HS-5 (cell line): ENCODE measurements at places on chromosomes 6 and 20.

- peak; percentile 99 for DNase-seq
Measured at GRCh38 chr6:26216359-26216885, 129.2 kb downstream of the HFE start.

DNA sequence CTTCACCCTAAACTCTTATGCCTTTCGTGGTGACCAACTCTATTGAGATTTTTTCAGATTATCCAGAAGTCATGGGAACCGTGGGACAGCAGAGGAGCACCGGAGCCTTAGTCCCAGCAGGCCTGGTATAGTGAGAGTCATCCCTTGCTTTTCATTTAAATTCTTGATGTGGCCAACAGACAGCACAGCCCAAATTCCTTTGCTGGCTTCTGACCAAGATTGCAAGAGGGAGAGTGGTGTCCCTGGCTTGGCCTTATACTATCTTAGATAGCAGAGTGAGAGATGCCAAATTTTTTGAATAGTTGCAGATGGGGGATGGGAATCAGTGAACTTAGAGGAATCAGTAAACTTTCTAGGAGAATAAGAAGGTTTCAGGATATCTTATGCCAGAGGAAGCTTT lies 7.8 kb downstream of the STX11 start:
- DNase-seq: peak; percentile 81

DNA sequence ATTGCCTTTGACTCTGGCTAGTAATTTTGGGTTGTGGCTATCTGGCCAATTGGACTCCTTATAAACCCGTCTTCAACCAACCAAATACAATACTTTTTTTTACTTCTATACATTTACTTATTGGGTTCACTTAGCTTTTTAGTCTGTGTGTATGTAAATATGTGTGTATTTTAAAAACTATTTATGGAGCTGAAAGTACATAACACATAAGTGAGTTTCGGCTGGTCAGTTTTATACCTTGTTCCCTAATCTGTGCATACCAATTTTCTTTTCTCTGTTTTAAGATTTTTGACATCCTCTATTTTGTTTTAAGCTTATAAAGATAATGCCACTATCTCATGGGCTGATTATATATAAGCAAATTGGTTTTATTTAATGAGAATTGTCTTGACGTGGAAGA lies 129.5 kb downstream of the LRRC1 start:
- DNase-seq: no peak

DNA sequence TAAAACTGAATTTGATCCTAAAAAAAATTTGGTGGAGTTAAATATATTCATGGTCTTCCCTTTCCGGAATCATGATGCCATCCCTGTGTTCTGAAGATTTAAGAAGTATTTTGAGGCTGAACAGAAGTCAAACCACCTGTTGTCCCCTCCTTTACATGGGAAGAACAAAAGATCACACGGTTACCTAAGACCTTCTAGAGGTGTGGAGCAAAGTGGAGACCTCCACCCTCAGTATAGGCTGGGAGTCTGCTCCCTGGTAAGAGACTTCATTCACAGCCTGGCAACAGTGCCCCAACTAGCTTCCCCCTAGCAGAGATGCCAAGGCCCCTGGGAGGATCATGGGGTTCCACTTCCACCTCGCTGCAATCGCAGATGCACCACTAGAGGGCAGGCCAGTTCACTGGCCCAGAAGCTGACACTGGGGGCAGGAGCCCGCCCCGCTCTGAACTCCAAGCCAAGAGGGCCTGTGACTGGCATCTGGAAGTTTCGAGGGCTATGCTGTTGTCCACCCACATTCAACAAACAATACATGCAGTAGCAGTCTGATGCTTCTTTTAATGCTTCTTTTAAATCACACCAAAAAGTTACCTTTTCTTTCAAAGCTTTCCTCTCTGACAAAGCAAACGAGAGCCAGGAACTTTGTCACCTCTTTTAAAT lies 19.5 kb upstream of the UBE2J1 start:
- no peak for DNase-seq

DNA sequence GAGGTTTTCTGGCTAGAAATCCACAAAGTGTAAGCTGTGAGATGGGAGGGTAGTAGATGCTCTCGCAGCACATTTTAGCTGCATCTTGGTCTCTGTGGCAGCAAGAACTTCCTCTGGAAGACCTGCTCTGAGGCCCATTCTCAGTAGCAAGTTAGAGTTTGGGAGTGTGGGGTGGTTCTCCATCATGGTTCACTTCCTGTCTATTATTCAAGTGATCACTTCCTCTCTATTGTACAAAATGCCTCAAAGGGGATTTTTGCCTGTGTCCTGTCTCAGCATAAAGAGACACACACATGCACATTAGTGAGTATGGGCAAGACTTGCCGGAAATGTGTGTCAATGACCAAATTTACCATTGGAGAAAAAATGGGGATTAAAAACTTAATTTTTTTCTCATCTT lies 42.5 kb downstream of the LYRM2 start:
- DNase-seq: no peak

DNA sequence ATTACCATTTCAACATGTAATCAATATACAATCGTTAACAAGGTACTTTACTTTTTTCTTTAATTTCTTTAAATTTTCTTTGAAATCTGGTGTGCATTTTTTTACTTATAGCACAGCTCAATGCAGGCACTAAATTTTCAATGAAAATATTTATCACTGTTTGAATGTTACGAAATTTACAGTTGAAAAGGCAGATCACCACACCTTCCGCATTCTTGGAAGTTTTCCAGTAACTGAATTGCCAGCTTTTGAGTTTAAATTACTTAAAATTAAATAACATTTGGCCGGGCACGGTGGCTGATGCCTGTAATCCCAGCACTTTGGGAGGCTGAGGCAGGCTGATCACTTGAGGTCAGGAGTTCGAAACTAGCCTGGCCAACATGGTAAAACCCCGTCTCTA lies 309.9 kb downstream of the BMP7 start:
- no peak for DNase-seq

DNA sequence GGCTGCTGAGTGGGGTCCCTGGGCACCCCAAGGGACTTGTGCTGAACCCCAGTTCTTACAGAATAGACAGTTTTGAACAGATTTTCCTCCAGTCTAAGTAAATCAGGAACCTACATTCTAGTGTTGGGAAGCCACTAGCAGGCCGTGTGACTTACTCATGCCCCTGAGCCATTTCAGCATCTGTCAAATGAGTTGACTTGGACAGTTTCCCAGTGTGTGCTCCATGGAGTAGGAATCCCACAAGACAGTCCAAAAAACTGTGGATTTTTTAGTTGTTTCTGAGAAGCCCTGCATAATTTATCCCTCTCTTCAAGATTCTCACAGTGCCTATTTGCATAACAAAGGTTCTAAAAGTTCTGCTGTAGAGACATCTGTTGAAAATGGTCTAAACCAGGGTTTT lies 2.1 kb downstream of the GABRR2 start:
- peak; percentile 69 for DNase-seq

GRCh38 chr20:57742507-57743181 lies 32.8 kb upstream of the PMEPA1 start:
- DNase-seq: no peak

DNA sequence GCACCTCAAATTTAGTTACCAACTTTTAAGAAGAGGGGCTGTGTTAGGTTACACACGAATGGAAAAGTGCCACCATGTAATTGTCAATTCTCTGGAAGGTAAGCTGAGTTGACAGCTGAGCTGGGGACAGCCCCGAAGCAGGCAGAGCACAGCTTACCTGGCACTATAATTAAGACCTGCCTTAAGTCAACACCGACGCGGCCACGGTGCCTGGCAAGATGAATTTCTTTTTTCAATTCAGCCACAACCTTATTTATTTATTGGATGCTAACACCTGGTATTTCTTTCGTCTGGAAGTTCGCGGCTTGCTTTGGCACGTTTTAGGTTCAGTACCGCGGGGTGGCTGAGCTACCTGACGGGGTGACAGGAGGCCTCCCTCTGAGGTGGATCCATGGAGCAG lies 40.6 kb upstream of the NFATC2 start:
- DNase-seq: no peak

GRCh38 chr6:43128926-43129325 lies 42.1 kb upstream of the SRF start:
- DNase-seq: no peak

- DNase-seq: no peak
Measured at GRCh38 chr6:97689078-97689754, 406.2 kb upstream of the MMS22L start.

DNA sequence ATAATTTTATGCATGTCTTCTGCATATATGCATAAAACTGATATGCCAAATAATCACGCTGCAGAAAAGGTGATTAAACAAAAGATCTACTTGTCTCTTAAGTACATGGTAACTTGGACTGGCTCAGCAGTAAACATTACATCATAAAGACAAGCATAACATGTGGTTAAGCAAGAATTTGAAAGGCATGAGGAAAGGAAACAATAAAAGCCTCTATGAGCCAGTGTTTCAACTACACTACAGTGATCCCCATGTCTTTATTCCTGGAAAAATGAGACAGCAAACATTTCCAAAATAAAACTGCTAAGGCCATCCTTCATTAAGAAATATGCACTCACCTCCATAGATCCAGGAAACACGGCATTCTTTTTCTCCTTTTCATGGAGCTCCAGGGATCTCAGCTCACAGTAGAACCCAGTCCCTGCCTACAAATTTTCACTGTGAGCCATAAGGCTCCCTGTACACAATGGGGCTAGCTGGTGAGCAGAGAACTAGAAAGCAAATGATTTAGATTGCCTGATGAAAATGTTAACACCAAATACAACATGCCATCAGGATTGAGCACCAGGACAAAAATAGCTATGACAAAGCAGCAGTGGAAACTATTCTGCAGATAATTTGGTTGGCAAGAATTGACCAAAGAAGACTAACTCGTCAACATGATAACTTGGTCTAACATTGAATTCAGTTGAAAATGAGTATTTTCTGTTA lies 156.1 kb downstream of the COL21A1 start:
- peak; percentile 54 for DNase-seq

DNA sequence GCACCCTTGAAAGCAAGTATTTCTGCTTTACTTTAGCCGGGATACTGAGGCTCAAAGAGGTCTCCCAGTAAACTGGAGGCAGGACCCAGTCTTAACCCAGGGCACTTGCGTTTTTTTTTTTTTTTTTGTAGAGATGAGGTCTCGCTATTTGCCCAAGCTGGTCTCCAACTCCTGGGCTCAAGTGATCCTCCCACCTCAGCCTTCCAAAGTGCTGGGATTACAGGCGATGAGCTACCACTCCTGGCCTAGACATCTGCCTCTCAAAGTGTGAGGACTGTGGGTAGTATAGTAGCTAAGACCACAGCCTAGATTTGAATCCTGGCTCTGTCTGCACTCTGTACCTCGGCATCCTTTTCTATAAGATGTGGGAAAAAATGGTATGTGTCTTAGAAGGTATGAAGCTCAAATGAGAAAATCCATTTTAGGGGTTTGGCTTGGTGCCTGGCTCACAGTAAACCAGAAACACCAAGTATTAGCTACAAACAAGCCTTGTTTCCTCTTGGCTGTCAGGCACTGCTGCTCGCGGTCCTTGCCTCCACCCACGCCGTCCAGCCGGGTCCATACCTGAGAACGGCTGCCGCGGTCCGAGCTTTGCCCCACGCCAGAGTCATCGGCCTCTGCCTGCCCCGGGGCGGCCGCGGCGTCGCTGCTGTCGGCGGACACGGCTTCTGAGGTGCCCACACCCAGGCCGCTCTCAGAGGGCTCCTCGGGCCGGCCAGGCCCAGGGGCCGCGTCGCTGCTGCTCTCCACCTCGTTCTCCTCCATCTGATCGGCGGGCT lies 1.2 kb downstream of the ZNF335 start:
- DNase-seq: no peak

DNA sequence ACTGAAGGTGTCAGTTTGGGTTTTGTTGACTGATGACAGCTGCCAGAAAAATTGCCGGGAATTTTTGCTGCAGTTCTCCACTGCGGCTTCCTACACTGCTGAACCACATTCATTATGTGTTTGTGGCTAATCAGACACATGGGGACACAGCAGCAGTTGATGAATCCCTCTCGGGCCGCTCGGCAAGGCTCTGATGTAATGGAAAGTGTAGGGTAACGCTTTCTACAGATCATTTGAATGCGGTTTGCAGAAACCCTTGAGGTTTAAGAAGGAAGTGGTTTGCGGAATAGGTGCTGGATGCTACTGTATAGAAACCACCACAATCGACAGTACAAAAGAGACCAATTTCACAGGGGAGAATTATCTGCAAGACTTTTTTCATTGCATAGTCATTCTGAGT lies 138.7 kb upstream of the SASH1 start:
- DNase-seq: no peak

DNA sequence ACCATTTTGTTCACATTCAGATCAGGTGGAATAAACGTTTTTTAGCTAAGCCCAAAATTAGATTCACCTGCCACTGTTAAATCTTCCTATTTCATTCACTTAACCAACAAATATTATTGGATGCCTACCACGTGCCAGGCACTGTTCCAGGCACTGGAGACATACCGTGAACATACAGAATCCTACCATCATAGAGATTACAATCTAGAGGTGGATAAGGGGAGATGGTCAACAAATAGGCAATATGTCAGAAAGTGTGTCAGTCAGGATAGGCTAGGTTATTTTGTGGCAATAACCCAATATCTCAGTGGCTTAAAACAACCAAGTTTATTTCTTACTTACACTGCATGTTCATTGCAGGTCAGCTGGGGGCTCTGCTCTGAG lies 58.7 kb upstream of the REV3L start:
- DNase-seq: no peak

DNA sequence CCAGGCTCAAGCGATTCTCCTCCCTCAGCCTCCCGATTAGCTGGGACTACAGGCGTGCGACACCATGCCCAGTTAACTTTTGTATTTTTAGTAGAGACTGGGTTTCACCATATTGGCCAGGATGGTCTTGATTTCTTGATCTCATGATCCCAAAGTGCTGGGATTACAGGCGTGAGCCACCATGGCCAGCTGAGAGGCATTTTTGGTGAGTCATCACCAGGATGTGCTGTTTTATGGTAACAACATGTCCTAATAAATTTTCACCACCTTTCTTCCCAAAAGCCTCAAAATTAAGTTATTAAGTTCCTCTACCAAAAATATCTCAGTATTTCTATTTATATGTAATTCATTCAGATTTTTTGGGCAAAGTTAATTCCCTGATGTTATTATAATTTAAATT lies 53.5 kb downstream of the COL21A1 start:
- DNase-seq: no peak

GRCh38 chr6:36142971-36143838 lies 12.9 kb downstream of the MAPK13 start:
- DNase-seq: no peak

GRCh38 chr6:131792091-131792496 lies 15.7 kb upstream of the ENPP1 start:
- DNase-seq: no peak

- DNase-seq: no peak
Measured at GRCh38 chr20:47360297-47361056, 4.0 kb upstream of the ZMYND8 start.

DNA sequence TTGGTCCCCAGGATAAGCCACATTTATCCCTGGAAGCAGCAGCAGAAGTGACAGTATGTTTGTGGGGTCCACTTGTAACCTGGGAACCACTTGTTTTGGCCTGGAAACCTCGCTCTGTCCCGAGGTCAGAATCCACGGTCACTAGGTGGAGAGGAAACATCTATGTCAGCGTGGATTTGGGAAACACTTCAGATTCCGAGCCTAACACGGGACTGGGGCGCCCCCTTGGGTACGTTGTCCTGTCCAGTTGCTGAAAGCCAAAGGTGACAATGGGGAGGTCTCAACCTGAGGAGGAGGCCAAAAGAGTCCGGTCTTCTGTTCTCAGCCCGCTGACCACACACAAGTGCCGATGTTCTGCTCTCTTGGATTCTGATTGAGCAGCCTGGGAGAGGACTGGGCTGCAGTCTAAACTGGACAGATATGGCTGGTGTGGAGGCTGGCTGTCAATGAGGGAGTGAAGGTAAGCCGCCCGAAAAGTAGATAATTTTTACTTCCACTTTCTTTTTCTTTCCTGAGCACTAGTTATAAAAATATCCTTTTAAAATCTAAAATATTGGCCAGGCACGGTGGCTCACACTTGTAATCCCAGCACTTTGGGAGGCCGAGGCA lies 4.9 kb upstream of the ZFP57 start:
- no peak for DNase-seq
